ENCODE measurements at places on chromosomes 5 and 9.
A peak's percentile ranks its signal among the peaks of the same experiment; 100 is the strongest.

DNA sequence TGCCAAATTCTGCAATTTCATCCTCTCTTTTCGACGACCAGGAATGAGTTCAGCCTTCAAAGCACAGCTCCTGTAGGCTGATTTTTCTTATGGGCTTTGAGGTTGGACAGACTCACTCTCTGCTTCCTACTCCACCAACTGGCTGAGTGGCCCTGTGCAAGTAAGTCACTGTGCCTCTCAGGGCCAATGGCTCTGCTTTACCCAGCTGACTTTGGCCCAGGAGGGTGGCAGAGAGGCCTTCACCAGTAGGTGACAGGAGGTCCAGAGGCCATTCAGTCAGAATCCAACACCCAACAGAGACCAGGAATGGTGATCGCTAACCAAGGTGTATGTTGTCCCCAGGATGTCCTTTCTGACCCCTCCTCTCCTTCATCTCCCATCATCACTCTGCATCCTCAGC, 49.5 kb upstream of the ALDH1B1 start:
- ATAC-seq: no peak

DNA sequence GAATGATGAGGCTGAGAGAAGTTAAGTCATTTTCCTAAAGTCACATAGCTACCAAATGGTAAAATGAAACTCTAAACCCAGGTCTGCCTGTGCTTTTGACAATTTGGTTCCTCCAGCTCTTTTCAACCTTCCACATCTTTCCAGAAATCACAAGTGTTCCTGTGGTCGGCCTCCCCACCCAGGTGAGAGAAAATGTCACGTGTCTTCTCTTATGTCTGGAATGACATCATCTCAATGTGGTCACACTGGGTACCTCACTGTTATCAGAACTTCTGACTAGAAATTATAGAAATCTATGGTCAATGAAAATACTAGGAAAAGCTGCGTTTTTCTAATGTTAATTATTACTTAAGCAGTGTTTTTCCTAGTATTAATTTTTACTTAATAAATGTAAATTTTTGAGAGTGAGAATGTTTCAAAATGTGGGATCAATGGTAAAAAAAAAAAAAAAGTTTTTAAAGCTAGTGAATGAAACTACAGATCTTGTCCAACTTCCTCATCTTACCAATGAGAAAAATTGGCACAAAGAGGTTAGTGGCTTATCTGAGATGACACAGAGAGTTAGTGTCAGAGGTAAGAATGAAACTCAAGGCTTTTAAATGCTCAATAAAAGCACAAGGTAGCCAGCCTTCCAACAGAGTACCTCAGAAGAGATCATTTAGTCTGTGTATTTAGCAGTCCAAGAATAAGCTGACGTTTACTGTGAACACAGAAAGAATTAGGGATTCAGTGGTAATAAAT, 228.7 kb upstream of the NR4A3 start:
- no peak for ATAC-seq

- ATAC-seq: peak; percentile 84
These were observed 23.4 kb upstream of the ZBTB43 start for GRCh38 chr9:126781186-126782052.

DNA sequence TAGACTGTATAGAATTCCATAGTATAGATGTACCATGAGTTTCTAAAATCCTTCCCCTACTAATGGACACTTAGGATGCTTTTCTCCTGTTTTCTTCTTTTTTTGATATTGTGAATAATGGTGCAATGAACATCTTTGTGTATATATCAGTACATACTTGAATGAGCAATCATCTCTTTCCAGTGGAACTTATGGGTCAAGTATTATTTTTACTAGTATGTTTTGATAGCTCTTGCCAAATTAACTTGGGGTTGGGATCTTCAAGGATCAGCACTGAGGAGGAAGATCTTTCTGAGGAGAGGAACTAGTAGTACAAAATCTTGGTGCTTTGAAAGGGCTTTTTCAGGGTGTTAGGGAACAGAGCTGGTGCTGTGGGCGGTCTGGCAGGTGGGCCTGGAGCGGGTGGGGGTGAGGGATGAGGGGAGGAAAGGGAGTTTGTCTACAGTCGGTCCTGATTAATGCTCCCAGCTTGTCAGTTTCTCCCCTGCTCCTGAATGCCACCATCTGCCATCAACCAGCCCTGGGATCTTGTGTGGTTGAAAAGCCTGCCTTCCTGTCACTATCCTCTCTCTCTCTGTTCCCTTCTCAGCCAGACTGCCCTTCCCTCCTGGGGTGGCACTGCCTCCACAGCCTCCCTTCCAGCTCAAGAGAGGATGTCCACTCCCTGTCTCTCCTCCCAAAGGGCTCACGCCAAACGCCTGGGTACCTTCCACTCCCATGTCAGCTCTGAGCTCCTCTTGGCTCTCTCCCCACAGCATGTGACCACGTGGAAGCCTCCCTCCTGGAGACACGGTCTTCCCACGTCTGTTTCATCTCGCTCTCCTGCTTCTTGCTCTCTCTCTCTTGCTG, 185.9 kb downstream of the DAB2IP start:
- ATAC-seq: no peak

- no peak for ATAC-seq
These were observed 54.2 kb downstream of the SLCO4C1 start for GRCh38 chr5:102241809-102242421.

DNA sequence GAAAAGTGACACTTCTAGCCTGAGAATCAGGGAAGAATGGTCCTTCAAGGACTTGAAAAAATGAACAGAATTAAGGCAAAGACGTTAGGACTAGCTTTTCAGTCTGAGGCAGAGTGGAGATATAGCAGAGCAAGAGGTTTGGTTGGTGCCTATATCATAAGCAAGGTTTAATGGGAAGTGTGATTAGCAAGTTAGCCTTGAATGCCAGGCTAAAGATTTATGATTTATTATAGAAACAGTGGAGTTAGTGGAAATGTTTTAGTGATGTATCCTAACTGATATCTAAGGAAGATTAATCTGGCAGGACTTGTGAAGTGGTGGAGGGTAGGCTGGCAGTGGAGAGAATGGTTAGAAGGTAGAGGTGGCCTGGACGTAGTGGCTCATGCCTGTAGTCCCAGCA, 7.0 kb downstream of the F2RL2 start:
- no peak for ATAC-seq

GRCh38 chr5:99239826-99240360, 311.1 kb upstream of the CHD1 start:
- ATAC-seq: no peak

DNA sequence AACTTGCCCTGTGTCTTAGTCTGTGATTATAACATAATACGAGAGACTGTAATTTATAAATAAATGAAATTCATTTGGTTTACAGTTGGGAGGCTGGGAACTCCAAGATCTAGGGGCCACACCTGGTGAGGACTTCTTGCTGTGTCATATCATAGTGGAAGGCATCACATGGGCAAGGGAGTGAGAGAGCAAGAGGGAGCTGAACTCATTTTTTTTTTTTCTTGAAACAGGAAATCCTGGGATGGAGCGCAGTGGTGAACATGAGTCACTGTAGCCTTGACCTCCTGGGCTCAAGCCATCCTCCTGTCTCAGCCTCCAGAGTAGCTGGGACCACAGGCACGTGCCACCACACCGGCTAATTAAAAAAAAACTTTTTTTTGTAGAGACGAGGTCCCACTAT, 7.2 kb downstream of the MLANA start:
- ATAC-seq: no peak

GRCh38 chr9:130815242-130815808, 19.7 kb upstream of the ABL1 start:
- no peak for ATAC-seq

GRCh38 chr9:36151316-36152210, 15.0 kb downstream of the GLIPR2 start:
- peak; percentile 97 for ATAC-seq

DNA sequence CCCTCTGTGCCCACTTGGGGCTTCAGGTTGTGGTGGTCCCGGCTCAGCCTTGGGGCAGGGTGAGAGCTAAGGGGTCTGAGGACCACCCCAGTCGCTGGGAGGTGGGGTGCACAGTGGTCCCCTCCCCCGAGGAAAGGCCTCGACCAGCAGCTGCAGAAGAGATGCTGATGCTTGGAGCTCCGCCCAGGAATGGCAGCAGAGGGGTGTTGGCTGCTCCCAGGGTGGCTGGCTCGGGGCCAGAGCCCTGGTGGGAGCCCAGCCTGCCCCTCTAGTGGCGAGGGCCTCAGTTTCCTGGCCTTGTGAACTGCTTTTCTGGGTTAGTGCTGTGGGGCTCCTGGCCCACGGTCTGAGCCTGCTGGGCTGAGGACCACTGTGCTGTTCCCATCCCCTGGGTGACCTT, 1.2 kb downstream of the DIPK1B start:
- ATAC-seq: no peak

GRCh38 chr5:8633696-8634095, 764.7 kb downstream of the MTRR start:
- ATAC-seq: no peak

GRCh38 chr9:89872426-89872912, 267.7 kb downstream of the GADD45G start:
- ATAC-seq: no peak

DNA sequence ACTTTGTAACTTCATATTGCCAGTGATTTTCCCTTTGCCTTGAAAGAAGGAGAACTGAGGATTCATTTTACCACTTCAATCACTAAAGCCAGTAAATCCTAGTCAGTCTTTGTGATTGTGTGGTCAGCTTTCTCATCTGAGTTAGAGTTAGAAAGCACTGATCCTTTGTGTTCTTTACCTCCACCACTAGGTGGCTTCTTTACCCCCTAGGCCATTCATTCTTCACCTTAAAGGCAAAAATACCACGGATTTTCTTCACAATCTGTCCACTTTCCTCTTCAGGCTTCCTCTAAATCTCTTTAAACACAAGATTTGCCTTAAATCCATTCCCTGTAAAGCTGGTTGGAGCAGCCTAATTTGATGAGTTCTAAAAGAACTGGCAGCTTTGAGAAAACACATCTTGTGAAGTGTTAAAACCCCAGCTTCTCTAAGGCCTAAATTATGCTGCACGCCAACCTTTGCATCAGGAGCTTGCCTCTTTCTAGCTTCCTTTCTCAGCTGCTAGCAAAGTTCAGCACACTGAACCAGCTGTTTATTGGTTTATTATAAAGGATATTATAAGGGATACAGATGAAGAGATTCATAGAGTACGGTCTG, 20.4 kb downstream of the BDP1 start:
- no peak for ATAC-seq

DNA sequence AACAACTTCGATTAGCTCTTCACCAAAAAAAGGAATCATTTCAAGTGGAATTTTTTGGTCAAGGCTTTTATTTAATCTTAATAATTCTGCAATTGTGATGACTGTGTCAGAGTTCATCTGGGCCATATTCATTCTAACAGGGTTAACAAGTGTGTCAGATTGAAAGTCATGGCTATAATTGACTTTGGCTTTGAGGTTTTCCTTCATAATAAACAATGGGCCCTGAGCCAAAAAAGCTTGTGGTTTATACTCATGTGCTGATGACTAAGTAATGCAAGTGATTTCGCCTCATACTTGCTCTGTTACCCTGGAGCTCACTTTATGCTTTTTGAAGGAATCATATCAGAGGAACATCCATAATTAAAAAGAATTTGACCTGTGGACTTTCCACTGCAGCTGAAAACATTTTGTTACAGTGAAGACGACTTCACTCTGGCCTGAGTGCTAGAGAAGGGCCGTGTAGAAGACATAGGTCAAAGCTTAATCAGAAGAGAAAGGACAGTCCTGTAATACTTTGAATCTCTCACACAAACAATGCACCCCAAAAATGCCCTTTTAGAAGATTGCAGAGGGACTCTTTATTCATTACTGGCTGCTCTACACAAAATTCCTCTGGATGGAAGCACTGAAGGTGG, 101.7 kb downstream of the GDNF start:
- ATAC-seq: peak; percentile 76

DNA sequence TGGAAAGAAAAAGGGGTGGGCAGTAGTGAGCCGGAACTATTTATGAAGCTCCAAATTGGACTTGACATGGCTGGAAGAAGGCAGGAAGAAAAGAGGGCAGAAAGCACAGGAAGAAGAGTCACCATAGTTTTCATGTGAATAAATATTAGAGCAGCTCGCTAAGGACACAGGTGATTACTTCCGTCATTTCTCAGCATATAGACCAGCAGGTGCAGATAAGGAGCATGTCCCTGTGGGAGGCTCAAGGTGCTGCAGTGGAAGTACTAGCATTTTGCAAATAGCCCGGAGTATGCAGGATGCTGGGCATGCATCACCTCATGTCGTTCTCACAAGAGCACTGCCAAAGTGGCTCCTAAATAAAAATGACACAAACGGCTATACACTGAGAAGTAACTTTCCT, 71.3 kb upstream of the HTR4 start:
- no peak for ATAC-seq

GRCh38 chr9:16964228-16964627, 93.8 kb upstream of the BNC2 start:
- no peak for ATAC-seq

DNA sequence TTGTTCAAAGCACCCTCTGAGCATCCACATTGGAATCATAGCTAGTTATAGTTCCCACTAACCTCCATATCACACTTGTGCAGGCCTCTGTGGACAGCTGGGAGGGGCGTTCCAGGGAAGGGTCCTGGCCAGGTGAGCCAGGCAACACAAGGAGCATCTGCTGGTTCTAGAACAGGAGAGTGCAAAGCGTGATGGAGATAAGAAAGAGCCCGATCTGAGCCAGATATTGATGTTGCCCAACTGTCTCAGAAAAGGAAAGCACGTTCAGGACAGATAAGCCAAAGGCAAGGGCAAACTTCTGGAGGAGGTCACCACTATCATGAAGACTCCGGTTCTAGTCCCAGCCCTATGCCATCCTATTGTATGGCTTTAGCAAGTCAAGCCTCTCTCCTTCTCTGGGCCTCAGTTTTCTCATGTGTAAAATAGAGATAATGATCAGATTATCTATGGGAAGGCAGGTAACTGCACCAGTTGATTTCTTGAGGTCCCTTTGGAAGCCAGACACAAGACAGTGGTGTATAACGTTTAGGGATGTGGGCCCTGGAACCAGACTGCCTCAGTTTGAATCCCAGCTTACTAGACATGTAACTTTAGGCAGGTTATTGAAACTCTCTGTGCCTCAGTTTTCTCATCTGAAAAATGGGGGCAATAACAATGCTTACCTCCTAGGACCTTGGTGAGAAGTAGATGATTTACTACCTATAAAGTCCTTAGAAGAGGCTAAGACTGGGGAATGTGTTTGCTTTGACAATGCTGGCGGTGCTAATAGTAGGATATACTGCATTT, 19.8 kb downstream of the GABBR2 start:
- no peak for ATAC-seq

DNA sequence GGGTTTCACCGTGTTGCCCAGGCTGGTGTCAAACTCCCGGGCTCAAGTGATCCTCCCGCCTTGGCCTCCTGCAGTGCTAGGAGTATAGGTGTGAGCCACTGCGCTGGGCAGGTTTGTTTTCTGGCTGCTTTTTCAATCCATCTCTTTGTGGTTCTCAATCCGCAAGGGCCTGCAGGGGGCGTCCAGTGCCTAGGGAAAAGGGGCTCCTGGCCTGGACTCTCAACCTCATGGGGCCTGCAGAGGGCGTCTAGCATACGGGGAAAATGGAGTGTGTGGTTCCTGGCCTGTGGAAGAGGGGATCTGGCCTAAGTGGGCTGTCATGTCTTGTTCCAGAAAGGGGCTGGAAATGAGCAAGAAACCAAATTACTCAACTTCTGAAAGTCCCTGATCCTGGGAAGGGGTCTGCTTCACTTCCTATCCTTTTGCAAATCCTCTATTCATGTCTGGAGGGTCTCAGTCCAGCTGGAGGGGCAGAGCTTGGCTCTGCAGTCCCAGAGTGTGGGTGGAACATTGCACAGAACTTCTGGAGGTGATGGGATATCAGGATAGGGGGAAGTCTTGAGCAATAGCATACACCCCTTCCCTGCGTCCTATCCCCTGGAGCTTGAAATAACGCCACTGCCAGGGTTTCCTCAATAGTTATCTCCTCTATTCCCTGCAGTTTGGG, 12.7 kb upstream of the CCL27 start:
- ATAC-seq: peak; percentile 63

Data from activated CD4-positive, CD25-positive, alpha-beta regulatory T cell treated with anti-CD3 and anti-CD28 coated beads, Interleukin-2, amount 50 U/mL, for 24 hours (primary cell).